CD4-positive, alpha-beta T cell treated with Interferon alpha-2 for 1 hour (primary cell): ENCODE measurements at places on chromosomes 7 and 10.

- no peak for DNase-seq
These were observed 135.2 kb upstream of the UNC5B start for GRCh38 chr10:71077143-71077581.

GRCh38 chr10:101536800-101537199 is 51.3 kb downstream of the POLL start:
- peak; percentile 44 for DNase-seq

DNA sequence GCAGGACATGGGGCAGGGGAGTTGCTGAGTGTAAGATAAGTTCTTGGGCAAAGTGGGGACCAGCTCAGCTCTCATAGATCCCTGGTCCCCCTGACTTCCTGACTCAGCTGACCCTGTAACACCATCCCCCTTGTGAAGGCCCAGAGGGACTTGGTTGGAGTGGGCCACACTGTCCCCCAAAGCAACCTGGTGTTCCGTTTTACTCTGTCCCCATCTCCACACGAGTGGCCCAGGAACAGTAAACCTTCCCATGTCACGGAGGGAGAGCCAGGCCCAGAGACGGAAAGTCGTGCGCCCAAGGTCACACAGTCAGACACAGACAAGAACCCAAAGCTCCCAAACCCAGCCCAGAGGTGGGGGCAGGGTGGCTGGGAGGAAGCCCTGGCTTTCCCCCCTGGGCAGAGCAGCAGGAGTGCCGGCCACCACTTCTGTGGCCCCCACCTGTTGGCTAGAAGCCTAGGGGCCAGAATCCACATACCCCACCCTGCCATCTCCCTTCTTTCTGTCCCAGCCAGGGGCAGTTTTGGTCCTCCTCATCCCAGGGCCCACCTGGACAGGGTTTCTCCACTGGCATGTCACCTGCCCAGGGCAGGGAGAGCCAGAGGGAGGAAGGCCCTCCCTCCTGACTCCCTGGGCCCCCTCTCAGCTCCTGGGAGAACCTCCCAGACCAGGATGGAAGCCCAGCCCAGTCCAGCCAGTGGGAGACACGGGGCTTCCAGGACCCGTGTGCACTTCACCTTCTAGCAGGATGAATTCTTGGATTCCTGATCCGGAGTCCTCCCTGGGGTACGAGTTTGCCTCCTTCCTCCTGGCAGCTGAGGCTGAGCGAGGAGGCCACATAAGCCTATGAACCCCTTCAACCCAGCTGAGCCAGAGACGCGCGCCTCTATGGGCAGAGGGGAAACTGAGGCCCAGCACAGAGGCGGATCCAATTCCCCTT is 20.6 kb upstream of the VPS37D start:
- DNase-seq = no peak

- no peak for DNase-seq
These were observed 11.0 kb downstream of the ZNF862 start for GRCh38 chr7:149849174-149849573.

- no peak for DNase-seq
These were observed 37.6 kb downstream of the ENTPD1 start for GRCh38 chr10:95793401-95794045.

GRCh38 chr7:116438267-116438666 is 61.3 kb upstream of the CAV2 start:
- DNase-seq = no peak

GRCh38 chr10:878333-878759 is 53.2 kb downstream of the LARP4B start:
- no peak for DNase-seq

- DNase-seq = no peak
These were observed 227.8 kb upstream of the INHBA start for GRCh38 chr7:41930538-41931262.

DNA sequence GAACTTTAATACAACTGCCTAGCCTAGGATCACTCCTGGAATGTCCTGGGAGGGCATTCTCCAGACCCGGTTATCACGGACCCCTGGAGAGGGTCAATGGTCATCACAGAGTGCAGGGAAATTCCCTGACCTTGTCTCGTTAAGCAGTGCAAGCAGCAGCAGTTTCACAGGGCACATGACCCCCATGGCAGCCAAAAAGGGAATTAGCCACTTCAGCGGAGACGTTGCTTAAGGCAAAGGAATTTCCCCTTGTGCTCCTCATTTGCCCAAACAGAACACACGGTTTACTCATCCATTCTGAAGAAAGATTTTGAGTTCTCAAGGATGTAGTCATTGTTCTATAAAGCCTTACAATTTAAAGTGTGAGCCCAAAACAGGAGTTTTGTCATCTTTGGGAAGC is 260.3 kb downstream of the SNX13 start:
- peak; percentile 20 for DNase-seq

GRCh38 chr10:18268005-18268404 is 127.8 kb downstream of the CACNB2 start:
- DNase-seq = no peak

DNA sequence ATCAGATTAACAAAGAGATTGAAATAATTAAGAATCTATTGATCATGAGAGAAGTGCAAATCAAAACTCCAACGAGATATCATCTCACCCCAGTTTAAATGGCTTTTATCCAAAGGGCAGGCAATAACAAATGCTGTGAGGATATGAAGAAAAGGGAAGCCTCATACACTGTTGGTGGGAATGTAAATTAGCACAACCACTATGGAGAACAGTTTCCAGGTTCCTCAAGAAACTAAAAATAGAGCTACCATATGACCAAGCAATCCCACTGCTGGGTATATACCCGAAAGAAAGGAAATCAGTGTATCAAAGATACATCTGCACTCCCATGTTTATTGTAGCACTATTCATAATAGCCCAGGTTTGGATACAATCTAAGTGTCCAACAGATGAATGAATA is 13.8 kb downstream of the FGL2 start:
- DNase-seq = no peak

GRCh38 chr10:97498841-97499560 is at the start of gene UBTD1:
TSS of gene UBTD1 (plus strand) at chr10:97498924. CDS start at chr10:97499204, 280 bp downstream.
- no peak for DNase-seq

DNA sequence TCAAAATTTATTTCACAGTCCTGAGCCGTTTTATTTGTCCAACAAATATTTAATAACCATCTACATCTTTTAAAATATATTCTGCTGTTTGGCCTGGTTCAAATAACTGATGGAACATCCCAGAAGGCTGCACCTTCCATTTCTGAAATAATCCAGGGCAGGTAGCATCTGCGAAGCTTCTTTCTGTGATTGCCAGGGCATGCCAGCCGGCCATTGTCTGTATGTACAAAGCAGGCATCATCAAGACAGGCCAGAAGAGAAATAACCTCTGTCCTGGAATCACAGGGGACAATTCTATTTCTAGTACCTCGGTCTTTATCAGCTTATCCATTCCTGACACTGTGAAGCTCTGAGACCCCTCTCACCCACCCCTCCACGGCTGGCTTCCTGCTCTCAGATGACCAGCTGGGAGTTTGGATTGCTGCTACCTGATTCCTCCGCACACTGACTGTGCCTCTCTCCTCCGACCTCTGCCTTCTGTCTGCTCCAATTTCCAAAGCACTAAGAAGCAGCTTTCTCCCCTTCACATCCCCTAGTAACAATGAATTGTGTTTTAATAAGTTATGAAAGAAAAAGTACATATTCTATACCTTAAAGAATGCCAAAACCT is 8.0 kb downstream of the DGKI start:
- no peak for DNase-seq

GRCh38 chr7:134780166-134780828 is 863 bp downstream of the CALD1 start:
- no peak for DNase-seq

GRCh38 chr10:123792248-123792978 is 99.2 kb downstream of the CPXM2 start:
- no peak for DNase-seq

DNA sequence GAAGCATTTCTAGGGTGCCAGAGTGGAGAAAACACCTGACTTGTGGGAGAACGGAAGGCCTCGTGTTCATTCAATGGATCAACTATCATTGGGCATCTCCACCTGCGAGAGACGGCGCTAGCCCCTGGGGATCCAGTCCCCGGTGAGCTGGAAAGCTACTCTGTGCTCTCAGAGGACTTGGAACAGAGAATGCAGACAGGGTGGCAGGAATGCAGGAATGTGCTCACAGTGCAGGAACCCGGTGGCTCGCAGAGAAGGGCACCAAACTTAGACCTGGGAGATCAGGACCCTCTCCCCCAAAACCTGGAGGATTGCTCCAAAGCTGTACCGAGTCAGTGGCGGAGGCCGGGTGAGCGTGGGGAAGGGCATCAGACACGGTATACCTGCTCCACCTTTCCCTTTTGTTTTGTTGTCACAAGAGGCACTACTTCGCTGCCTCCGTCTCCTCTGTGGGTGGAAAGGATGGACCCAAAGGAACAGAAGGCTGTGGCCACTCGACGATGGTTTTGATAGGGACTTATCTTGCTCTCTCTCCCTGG is 569.0 kb upstream of the C7orf33 start:
- no peak for DNase-seq

- DNase-seq = no peak
These were observed 73.0 kb upstream of the LRRC4 start for GRCh38 chr7:128104108-128104742.

DNA sequence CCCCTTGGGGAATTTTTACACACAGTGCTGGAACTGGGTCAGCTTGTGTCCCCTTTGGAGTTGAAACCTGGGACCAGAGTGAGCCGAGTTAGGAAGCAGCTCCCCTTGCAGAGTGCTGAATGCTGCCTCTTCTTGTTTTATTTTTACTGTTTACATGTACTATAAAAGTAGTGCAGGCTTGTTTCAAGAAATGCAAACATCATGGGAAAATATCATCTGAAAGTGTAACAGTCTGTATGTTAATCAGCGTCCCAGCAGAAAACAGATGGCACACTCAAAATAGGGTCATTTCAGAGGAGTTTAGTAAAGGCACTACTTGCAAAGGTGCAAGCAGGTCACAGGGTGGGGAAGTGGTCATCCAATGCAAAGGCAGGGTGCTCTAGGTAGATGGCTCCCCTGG is 30.1 kb downstream of the CXCL12 start:
- DNase-seq = no peak
